ENCODE measurements at places on chromosomes 2 and 18.

DNA sequence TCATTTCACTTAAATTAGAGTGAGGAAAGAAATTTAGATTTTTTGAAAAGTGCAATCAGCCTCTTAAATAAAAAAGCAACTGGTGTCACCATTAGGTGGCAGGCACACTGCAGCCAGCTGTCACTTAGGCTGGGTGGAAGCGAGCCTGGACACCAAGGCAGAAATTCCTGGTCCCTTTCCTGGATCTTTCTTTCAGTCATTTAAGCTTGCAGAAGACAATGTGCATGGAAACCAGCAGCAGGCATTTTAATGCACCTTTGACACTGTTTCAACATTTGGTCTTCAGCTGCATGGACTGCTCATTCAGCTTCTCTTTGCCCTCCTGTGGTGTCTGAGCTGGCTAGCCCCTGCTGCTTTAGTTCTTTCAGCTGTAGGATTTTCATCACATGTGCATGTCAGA is 61.0 kb downstream of the AQP4 start:
- DNase-seq: peak; percentile 55

DNA sequence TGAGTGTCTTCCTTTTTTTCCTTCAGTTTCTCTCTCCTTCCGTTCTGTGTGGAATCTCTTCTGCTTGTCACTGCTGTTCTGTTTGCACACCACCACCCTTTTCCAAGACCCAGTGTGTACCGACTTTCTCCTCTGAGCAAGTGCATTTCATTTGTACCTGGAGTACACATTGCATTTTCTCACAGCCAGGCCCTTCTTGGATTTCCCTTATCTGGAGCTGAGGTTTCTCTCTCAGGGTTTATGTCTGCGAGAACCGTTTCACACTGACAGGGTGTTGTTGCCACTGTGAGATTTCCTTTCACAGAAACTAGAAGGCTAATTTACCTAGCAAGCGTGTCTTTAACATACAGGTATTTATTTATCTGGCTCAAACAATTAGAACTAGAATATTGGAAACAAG is 26.2 kb downstream of the NCOA1 start:
- no peak for DNase-seq

DNA sequence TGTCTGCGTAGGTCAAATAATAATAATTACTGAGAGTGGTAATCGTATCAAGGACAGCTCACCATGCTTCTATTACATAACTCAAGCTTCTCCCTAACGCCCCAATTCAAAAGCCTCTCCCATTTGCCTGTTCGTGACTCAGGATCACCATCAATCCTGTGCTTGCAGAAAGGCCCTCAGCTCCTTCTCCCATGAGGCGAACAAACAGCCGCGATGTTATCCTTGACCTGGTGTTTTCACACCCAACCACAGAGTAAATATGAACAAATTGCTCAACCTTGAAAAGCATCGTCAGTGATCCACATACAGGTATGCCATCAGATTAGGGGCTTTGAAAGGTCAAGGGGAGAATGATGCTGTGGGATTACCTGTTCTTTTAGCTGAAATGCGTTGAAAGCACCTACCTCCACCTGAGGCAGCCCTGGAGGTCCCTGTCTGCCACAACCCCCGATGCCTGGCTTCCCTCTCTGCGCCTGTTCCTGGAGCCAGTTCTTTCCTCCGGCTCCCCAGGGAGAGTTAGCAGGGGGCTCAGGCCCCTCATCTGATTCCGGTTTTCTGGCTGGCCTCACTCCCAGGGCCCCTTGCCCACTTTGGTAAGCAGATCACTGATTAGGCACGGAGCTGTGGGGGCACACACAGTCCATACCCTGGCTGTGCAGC is 39.1 kb upstream of the ODC1 start:
- no peak for DNase-seq

- no peak for DNase-seq
These were observed 24.2 kb upstream of the CAB39 start for GRCh38 chr2:230688490-230688889.

GRCh38 chr2:103387888-103388287 is 626.1 kb downstream of the TMEM182 start:
- DNase-seq: no peak

DNA sequence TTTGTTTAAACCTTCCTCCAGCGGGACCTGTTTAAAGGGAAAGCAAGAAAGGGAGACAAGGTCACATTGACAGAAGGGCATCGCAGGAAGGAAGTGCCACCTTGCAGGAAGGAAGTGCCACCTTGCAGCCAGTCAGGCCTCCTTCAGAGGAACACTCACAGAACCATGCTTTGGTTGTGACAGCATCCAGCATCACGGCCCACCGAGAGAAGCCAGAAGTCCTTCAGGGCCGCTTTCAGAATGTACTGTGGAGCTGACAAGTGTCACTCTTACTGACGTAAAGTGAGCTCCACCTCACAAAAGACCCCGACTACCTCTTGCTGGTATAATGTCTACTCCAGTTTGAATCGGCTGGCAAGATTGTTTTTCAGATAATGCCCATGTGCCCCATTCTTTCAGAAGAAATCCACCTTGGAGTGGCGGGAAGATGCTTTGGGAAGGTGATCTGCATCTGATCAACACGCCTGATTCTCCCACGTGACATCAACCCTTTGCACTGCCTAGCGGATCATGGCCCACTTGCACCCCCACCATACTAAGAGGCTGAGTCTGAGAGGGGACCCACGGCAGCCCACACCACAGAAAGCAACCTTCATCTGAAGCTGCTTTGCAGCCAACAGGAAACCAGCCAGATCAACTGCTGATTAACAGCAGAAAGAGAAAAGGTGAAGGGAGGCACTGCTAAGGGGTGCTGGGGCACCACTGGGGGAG is 99.8 kb downstream of the UXS1 start:
- DNase-seq: no peak

- DNase-seq: no peak
These were observed 311.7 kb upstream of the PKDCC start for GRCh38 chr2:41736105-41736567.

GRCh38 chr2:97708608-97709007 is 4.8 kb upstream of the ZAP70 start:
- DNase-seq: no peak
